Activated CD4-positive, alpha-beta T cell treated with anti-CD3 and anti-CD28 coated beads, Interleukin-2, amount 50 U/mL, for 1 hour (primary cell): ENCODE measurements at places on chromosomes 16 and 17.

GRCh38 chr17:74547736-74548135, 1.8 kb upstream of the CD300C start:
- DNase-seq = no peak

DNA sequence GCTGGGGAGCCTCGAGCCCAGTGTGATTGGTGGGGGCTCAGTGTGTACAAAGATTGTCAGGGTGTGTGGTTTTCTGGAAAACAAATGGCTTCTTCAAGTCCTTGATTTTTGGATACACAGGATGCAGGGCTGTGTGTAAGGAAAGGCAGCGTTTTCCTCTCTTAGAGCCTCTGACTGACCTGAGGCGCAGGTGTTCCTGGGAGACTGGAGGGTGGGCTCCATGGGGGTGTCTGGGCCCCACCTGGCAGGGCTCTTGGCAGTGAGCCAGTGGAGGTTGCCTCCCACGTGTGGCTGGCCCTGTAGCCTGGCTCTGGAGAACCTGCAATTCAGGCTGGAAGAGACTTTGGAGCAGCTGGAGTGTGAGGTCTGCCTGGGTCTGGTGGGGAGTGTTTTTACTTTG, 5.0 kb downstream of the FOXK2 start:
- no peak for DNase-seq

- DNase-seq = peak; percentile 54
These were observed 5.8 kb upstream of the RARA start for GRCh38 chr17:40303009-40303657.

DNA sequence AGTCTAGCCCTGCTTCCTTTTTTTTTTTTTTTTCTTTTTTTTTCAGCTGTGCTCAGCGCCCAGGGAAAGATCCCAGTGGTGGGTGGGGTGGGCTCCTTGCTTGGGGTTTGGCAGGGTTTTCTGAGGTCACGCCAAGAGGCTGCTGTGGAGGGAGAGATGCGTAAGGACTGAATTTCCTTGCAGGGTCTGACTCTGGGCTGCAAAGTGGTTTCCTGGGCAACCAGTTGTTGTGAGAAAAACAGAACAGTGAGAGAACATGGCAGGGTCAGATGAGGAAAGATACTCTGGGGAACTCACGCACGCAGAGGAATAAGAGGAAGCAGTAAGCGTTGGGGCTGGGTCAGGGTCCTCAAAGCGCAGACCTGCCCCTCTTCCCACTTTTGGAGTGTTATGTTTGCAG, 119.5 kb downstream of the IRF8 start:
- DNase-seq = no peak

DNA sequence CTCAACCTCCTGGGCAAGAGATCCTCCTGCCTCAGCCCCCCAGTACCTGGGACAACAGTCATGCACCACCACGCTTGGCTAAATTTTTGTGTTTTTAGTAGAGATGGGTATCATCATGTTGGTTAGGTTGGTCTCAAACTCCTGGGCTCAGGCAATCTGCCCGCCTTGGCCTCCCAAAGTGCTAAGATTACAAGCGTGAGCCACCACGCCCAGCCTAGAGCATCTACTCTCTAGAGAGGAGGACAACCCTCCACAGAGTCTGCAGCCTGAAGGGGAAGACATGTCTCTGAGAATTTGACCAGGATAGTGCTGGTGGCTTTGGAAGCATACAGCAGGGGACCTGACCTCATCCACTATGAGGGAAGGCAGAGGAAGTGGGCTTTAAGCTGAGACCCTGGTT, 4.7 kb upstream of the GRB2 start:
- no peak for DNase-seq

DNA sequence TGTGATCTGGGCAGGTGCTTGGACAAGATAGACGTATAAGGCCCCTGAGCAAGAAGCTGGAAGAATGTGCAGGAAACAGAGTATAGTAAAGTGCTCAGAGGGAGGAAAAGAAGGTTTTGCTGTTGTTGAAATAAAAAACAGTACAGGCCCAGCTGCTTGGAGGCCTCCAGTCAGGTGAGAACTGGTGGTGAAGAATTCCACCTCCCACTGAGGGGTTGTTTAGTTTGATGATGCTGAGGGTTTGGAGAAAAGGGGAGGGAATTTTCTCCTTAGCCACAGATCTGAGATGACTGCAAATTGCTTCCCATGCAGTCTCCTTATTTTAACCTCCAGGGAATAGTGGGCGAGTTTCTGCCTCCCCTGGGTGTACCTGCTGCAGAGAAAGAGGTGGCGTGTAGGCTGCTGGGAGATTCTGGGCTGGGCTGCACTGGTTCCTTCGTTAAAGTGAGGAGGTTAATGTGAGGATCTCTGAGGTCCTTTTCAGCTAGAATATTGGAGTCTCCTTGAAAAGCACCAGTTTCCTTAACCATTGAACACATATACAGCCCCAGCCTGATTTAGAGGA, 25.8 kb downstream of the SMPD3 start:
- DNase-seq = no peak

DNA sequence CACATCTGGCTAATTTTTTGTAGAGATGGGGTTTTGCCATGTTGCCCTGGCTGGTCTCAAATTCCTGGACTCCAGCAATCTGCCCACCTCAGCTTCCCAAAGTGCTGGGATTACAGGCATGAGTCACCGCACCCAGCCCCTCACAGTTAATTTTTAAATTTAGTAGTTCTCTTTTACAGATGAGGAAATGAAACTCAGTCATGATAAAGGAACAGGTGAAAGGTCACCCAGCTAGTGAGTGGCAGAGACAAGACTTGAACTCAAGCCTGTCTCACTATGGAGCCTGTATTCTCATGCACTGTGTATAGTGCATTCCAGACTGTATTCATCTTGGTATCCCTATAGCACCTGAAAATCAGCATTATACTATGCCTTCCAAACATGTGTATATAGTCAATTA, 77.1 kb upstream of the WSB1 start:
- no peak for DNase-seq

DNA sequence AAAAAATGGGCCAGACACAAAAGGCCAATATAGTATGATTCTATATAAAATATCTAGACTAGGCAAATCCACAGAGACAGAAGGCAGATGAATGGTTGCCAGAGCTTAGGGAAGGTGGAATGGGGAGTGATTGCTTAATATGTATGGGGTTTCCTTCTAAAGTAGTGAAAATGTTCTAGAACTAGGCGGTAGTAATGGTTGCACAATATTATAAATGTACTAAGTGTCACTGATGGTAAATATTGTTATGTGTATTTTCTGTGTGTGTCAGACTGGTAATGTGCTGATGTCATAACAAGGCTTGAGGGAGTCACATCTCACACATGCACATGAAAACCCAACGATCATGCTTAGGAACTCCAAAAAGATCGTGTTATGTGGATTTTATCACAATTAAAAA, 106.9 kb upstream of the SIAH1 start:
- no peak for DNase-seq

DNA sequence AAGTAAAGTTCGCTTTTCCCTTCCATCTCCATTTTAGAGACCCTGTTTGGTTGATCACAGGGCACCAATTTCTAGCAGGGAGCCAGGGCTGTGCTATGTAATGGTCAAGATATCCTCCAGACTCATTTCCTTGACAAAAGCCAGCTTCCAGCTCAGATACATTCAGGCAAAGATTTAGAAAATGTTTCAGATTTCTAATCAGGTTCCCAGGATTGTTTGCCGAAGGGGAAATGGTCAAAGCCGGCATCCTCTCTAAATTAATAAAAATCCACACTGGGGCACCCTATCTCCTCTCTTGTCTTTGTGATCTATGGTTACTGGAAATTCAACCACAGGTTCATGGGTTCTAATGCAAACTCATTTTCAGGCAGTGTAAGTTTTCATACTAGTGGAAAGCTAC, 686.8 kb upstream of the KIF2B start:
- DNase-seq = no peak

DNA sequence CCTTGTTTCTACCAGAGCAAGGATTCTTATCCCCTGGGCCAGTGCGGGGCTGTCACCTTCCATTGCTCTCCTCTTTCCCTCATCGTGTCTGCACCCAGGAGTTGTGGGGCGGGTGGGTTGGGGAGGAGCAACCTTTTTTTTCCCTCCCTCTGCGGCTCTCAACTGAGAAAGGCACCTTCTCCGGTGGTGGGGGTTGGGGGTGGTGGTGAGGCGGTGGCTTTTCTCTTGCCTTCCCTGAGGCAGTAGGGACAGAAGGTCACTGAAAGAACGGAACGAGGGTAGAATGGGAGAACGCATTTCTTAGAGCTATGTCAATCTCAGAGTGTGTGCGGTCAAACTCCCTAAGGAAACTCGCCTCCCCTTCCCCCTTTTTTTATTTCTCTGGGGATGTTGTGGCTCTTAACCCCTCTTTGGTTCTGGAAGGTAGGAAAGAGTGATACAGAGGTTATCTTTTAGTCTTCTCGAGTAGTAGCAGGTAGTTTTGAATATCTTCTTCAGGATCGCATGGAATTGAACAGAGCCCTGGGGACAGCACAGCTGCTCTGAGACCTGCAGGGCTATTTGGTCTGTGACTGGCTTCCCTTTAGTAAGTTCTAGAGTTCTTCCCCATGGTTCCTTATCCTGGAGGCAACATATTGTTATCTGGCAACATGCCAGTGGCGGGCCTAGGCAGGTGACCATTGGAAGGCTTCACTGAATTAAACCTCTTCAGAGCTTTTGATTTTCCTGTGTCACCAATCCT, 994 bp downstream of the CLTC start:
- DNase-seq = peak; percentile 45

GRCh38 chr16:23452572-23453337, at the start of gene COG7:
TSS of gene COG7 (minus strand) at chr16:23453189. CDS start at chr16:23452994, 195 bp downstream.
- DNase-seq = peak; percentile 79

DNA sequence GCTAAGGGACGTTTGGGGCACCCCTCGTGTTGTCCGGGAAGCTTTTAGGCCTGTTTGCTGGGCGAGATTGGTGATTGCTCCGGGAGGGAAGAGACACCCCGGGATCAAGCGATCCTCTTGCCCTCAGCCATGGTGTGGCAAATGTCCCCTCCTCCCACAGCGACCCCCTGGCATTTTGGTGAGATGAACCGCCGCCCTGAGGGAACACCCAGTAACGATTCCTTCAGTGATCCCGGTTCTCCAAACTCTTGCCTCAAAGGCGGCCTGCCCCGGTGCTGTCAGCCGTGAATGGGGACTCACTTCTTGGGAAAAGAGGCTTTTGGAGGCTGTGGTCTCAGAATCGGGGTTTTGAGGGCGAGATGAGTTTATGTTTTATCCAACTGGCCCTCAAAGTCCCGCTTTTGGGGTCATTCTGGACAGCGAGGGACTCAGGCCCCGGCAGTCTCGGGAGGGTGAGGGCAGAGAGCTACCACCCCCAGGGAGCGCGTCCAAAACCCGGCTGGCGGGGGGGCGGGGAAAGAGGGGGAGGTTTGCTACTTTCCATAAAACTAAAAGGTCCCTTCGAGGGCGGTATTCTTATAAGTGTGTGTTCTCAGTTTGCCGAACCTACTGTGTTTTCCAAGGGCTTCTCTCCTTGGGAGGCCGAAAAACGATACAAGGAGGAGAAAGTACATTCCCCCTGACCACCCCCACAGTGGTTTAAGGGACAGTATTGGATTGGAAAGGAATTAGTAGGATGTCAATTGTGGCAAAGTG, 232.7 kb downstream of the MRTFB start:
- no peak for DNase-seq

- DNase-seq = no peak
These were observed 20.5 kb downstream of the SLC7A6 start for GRCh38 chr16:68284847-68285246.

- no peak for DNase-seq
These were observed 14.5 kb downstream of the GRB2 start for GRCh38 chr17:75390982-75391381.

- DNase-seq = no peak
These were observed 2.6 kb upstream of the SRL start for GRCh38 chr16:4244254-4245076.

- DNase-seq = no peak
These were observed 4.7 kb upstream of the TGFB1I1 start for GRCh38 chr16:31467151-31467773.

- DNase-seq = no peak
These were observed 4.9 kb upstream of the CDH1 start for GRCh38 chr16:68732042-68732680.

DNA sequence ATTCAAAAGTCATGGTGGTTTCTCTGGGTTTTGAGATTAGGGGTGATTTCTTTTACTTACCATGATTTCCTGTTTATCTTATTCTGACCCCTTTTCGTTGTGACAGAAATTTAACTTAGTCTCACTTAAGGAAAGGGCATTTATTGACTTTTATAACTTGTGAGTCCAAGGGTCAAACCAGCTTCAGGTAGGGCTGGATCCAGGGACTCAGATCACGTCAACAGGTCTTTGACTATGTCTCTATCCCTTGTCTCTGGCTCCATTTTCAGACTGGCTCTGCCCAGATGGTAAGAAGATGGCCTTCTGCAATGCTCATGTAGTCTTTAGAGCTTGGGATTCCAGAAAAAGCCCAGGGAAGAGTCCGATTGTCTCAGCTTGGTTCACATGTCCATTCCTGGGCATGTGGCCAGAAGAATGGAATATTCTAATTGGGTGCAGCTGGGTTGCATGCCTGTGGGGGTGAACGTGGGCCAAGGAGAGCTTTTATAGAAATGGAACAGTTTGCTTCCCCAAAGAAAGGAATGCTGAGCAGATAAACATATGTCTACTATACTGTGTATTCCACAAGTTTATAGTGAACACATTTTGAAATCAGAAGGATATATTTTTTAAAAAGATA, 13.4 kb downstream of the USP43 start:
- DNase-seq = no peak

- no peak for DNase-seq
These were observed 198.4 kb downstream of the SHISA9 start for GRCh38 chr16:13099822-13100221.

GRCh38 chr16:12195296-12195695, 218.8 kb downstream of the SNX29 start:
- no peak for DNase-seq

- DNase-seq = peak; percentile 65
These were observed 1.2 kb upstream of the HEXIM1 start for GRCh38 chr17:45146890-45147580.

DNA sequence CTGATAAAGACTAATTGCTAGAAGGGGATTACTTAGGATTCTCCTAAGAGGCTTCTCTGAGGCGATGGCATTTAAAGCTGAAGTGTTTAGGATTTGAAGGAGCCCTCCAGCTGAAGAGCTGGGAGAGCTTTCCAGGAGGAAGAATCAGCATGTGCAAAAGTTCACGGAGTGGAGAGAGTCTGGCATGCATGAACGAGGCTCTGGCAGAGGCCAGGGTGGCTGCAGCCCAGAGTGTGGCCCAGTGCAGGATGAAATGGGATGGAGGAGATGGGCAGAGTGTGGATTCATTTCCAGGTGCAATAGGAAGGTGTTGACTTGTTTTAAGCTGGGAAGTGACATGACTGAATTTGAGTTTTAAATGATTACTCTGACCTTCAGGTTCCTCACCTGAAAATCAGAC, 249.0 kb upstream of the CCL2 start:
- no peak for DNase-seq

GRCh38 chr17:40219594-40220338, 662 bp downstream of the WIPF2 start:
- DNase-seq = no peak

GRCh38 chr17:70201872-70202419, 32.6 kb downstream of the KCNJ2 start:
- no peak for DNase-seq
